Activated CD8-positive, alpha-beta memory T cell treated with anti-CD3 and anti-CD28 coated beads for 48 hours (primary cell): ENCODE measurements at places on chromosomes 7 and 10.
A peak's percentile ranks its signal among the peaks of the same experiment; 100 is the strongest.

DNA sequence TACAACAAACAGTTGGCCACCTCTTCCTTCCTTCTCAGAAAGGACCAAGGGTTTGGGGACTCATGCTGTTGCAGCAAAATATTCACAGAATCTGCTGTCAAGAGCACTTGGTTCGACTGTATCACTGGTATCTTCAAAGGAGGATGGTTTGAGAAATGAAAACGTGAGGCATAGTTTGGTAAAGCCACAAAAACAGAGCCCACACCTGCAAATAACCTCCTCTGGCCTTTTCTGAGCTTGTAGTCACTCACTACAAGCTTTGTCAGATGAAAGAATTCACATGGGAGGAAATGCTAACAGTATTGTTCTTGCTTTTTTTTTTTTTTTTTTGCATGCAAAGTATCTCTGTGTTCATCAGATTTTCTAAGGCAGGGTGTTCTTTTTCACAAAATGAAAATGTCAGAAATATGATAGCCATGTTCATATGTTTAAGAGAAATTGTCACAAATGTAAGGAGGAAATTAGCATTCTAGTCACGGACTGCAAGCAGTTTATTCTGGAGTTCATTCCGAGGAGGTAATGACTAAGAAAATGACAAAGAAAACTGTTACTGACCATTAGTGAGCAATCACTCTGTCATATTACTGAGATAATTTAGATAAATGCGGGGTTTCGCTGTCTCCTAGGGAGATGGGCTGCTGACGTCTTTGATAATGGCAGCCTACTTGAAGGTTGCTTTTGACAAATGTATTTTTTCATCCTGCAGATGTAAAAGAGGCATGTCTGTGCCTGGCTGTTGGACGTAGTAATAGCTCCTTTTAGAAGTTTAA is 117.8 kb upstream of the MYO3A start:
- no peak for DNase-seq

- no peak for DNase-seq
Measured at GRCh38 chr10:104297697-104298660, 29.0 kb downstream of the GSTO2 start.

GRCh38 chr10:110535958-110536891 is 31.3 kb upstream of the SMC3 start:
- DNase-seq, result peak; percentile 68

- DNase-seq, result no peak
Measured at GRCh38 chr10:130767116-130767730, 544.3 kb downstream of the TCERG1L start.

DNA sequence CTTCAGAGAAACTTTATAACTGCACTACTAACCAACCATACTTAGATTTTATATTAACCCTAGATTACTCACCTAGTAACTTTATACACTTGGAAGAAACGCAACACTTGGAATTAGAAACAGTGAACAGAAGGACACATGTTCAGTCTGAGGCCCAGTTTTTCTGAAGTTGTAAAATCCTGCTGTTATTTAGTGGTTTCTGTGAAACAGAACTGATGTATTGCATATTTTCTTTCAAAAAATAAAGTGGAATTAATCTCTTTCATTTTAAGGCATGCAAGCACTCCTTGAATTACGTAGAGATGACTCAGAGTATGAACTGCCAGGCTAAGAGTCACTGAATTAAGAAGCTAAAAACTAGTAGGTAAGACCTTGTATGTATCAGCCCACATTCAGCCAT is 215.8 kb downstream of the SKAP2 start:
- no peak for DNase-seq

DNA sequence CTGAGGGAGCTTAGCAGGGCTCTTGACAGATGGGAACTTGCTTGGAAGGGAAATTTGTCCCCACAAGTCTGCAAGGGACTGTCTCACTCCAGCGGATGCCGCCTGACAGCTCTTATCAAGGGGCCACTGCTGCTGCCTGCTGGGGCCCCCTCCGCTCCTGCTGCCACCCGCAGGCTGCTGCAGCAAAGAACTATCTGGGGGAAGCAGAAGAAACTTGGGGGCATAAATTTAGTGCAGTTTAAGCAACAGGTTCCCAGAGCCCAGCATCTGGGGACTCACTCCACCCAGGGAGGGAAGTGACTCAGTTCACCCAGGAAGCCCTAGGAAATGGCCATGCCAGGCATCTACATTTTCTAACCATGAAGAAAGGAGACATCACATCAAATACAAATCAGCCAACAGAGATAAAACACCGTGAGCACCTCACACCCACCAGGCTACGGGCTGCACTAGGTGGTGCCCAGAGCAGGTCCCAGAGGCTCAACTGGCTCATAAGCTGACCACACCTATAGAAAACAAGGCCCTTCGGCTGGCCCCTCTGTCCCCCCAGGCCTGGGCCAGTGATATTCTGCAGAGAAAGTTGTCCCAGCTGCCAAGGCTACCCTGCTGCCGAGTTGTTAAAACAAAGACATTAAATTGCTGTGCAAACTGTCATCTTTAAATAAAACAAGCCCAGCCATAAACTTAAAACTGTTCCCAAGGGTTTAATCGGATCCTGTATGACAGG is 3.7 kb downstream of the RGS10 start:
- DNase-seq, result no peak

DNA sequence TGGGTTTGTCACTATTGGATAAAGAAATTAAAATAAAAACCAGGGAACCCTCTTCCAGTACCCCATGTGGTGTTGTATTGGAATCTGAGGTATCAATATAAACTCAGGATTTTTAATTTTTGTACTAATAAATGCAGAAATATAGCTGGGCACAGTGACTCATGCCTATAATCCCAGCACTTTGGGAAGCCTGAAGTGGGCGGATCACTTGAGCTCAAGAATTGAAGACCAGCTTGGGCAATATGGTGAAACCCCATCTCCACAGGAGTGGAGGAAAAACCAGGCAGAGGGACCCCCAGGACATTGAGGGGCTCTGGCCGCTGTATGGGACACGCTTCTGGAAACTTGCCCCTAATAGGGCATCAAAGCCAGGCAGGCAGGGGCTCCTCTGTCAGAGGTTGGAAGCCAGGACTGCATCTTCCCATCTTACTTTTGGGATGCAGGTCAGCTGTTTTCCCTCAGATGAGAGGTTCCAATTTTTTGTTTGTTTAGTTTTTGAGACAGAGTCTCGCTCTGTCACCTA is 11.1 kb downstream of the ADIRF start:
- no peak for DNase-seq

DNA sequence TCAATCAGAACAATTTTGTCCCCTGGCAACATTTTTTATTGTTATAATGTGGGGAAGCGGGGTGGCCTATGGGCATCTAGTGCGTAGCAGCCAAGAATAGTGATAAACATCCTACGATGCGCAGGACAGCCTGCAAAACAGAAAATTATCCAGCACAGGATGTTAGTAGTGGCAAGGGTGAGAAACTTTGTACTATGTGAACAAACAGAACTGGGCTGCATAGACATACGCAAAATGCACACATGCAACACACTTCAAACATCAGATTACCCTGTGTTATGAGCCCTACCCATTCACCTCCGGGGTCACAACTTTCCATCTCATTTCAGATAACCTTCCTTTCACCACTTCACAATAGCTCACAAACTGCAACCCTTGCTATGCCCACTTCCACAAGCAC is 3.1 kb downstream of the ZNF786 start:
- no peak for DNase-seq

DNA sequence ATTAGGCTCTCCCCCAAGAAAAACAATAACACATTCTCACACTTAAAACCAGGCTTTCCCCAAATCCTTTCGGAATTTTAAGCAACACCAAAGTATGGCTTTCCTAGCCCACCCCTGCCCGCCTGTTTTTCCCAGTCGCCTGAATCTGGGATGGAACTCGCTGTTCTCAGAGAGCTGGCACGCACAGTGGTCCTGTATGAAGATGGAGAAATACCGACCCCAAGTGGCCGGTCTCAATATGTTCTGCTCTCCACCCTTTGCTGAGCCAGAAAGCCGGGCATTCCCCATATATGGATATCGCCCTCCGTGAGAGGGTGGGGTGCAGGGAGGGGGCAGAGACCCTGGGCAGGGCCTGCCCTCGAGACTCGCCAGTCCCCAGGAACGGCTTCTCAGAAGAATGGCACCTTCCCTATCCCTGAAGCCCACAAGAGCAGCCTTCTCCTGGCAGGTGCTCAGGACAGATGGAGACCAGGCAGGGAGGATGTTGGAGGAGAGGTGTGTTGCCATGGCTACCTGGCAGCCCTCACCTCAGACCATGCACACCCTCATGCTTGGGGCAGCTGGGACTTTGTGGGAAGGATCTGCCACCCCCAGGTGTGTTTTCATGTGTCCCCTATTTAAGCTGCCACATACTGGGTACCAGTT is 3.4 kb downstream of the TACR2 start:
- no peak for DNase-seq

DNA sequence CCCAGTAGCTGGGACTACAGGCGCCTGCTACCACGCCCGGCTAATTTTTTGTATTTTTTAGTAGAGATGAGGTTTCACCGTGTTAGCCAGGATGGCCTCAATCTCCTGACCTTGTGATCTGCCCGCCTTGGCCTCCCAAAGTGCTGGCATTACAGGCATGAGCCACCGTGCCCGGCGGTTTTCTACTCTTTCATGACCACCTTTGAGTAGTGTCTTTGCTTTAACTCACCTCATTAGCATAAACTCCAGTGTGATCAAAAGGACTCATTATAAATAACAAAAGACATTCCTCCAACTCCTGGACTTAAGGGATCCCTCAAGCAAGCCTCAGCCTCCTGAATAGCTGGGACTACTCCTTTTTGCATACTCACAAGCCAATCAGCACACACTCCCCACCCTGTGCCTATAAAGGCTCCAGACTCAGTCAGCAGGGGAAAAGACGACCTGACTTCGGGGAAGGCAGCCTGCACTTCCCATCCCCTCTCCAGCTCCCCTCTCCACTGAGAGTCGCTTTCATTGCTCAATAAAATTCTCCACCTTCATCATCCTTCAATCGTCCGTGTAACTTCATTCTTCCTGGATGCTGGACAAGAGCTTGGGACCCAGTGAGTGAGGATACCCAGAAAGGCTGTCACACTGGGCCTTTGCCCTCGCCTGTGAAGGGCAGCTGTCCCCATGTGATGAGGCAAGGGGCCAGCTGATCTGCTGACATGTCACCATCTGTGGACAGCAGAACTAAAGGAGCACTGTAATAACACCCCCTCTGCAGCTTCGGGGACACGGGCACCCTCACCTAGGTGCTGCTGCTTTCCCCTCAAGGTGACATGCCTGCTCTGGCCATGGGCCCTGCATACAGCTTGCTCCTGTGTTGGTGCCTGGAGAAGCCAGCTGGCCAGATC is 35.0 kb upstream of the EIF4H start:
- no peak for DNase-seq

- DNase-seq, result no peak
Measured at GRCh38 chr7:2520761-2521290, 1.3 kb downstream of the LFNG start.

DNA sequence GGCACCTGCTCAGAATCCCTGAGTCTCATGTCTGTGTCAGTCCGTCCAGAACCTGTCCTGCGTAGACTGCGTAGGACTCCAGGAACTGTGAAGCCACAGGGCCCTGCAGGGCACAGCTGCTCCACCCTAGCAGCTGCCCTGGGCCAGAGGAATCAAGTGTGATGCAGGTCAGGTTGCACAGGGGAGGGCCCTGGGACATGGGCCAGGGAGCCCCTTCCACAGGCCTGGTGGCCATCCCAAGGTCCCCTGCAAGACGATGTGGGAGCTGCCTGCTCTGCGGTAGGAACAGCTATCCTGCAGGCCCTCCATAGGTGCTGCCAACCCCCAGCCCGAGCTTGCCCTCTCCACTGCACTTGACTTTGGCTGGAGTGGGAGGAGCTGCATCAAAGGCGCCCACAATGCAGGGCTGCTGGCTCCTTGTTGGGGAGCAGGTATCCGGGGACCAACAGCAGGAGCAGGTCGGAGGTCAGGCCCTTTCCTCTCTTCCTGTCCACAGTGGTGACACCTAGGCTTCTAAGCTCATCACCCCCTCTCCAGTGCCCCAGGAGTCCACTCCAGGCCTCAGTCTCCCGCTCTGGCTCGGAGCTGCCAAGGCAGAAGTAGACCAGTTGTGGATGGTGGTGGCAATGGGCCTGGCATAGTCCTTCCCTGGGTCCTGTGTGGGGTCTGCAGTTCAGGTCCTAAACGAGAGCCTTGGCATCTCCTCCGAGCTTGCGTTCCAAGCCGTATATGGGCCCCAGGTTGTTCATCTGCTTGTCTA is 149.1 kb downstream of the MAPK8 start:
- no peak for DNase-seq

- DNase-seq, result no peak
Measured at GRCh38 chr7:140672382-140673062, at the start of gene ADCK2. Gene ADCK2 (plus strand): TSS chr7:140672945. CDS start chr7:140673331, 386 bp downstream.

GRCh38 chr10:122182308-122182707 is 88.8 kb upstream of the BTBD16 start:
- DNase-seq, result no peak

- peak; percentile 36 for DNase-seq
Measured at GRCh38 chr7:27130540-27131389, at the start of gene HOXA4. Gene HOXA4 (minus strand): TSS chr7:27130757. CDS start chr7:27130733, 24 bp downstream.

- peak; percentile 40 for DNase-seq
Measured at GRCh38 chr10:26334932-26335573, 103.1 kb upstream of the APBB1IP start.

DNA sequence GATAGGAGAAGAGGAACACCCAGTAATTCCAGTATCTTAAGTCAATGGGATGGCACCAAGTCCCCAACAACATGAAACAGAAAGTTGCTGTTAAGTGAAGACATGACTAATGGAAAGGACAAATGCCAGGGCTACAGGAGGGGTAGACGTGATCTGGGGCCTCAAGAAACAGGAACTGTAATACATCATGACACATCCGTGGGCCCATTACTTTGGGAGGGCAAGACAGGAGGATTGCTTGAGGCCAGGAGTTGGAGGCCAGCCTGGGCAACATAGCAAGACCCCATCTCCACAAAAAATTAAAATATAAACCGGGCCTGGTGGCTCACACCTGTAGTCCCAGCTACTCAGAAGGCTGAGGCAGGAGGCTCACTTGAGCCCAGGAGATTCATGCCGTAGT is 408.6 kb upstream of the PRKCQ start:
- no peak for DNase-seq

GRCh38 chr10:48773580-48773979 is 88.9 kb downstream of the WDFY4 start:
- no peak for DNase-seq

- DNase-seq, result no peak
Measured at GRCh38 chr10:14707481-14707880, 67.2 kb downstream of the FAM107B start.

GRCh38 chr7:134245253-134245652 is 71.5 kb downstream of the SLC35B4 start:
- DNase-seq, result no peak

- no peak for DNase-seq
Measured at GRCh38 chr7:121006711-121007315, 18.3 kb downstream of the CPED1 start.

GRCh38 chr10:110460111-110460809 is 37.4 kb upstream of the DUSP5 start:
- DNase-seq, result no peak

- no peak for DNase-seq
Measured at GRCh38 chr10:36051500-36051991, 409.4 kb upstream of the FZD8 start.

DNA sequence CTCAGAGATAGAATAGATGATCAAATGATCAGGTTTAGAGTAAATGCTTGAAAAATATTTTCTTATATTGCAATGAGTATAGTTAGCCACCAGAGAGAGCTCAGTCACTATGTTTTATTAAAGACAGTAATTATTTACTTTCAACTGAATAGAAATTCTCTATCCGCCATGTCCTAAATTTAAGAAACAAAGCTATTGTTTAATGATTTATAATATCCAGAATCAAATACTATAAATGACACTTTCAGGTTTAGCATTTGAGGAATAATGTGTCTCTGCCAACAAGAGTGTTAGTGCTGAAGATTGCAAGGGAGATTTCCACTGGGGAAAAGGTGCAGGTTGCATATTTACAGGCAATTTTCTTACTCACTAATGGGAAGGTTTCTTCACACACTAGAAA is 184.7 kb downstream of the DGKB start:
- no peak for DNase-seq
